ENCODE measurements at places on chromosomes 13 and 19. TPM values are rescaled to one million over a fixed set of nuclear protein-coding genes. Genes with fewer than 3 reads are reported as not detected.
A peak's percentile ranks its signal among the peaks of the same experiment; 100 is the strongest.

- peak; percentile 34 for DNase-seq
Measured at GRCh38 chr13:87274209-87274819, 396.9 kb upstream of the SLITRK5 start.

Gene C19orf33
- polyA plus RNA-seq, result 10.5 TPM

- no peak for DNase-seq
Measured at GRCh38 chr19:46571495-46571894, 29.6 kb upstream of the CALM3 start.

DNA sequence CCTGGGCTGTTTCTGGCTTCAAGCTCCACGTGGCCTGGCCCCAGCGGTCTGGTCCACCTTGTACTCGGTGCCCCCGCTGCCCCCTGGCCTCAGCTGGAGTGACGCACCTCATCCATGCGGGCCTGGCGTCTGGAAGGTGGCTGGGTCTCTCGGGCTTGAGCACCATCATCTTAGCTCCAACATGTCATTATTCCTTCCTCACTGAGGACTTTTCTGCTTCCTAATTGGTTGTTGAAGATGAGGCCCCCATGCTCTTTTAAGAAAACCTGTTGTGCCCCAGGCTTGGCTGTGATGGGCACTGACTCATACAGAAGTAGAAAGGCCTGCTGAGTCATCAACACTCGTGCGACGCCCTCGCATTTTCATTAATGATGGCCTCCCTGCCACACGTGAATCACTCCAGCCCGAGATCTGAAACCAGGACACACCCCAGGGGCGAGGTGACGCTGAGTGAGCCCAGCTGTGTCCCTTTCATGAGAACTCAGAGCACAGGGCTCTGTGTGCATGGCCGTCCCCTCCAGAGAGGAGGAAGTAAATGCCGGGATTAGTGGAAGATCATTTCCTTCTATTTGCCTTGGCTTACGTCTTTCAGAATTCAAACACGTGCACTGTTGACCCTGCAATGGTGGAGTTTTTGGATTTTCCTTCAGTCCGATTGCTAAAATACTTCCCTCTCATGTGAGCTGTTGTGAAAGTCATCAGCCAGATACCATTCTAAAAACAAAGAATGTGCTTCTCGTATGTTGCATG lies 14.0 kb upstream of the GJA3 start:
- DNase-seq, result no peak

GRCh38 chr19:29320086-29320485 lies 107.1 kb upstream of the UQCRFS1 start:
- no peak for DNase-seq

- no peak for DNase-seq
Measured at GRCh38 chr19:32828643-32829344, 40.8 kb downstream of the SLC7A9 start.

DNA sequence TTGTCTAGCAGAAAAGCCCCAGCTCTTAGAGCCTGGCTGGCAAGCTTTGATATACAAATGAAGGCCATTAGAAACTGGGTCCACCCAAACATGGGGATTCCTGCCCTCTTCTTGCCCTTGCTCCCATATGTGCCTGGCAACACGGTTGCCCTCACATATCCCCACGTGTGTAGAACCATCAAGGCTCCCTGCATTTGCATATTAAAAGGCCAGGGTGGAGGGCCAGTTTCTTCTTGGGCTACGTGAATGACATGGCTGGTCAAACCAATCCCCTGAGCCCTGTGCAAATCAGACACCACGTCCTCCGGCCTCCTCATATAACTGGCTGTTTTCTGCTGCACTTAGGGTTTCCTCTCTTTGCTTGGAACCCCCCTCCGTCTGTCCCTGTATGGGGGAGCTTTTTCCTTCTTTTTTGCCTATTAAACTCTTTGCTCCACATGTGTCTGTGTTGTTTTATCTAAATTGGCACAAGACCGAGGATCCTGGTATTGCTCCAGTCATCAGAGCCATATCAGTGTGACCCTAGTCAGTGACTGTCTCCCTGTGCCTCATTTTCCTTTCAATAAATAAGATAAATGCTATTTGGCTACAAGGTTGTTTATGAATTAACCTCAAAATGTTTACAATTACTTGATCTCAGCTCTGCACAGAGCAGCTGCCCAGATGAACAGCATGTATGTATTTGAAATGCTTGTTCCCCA lies 30.3 kb upstream of the CEACAM1 start:
- DNase-seq, result no peak

Gene NLRP4
- polyA plus RNA-seq, result not detected

DNA sequence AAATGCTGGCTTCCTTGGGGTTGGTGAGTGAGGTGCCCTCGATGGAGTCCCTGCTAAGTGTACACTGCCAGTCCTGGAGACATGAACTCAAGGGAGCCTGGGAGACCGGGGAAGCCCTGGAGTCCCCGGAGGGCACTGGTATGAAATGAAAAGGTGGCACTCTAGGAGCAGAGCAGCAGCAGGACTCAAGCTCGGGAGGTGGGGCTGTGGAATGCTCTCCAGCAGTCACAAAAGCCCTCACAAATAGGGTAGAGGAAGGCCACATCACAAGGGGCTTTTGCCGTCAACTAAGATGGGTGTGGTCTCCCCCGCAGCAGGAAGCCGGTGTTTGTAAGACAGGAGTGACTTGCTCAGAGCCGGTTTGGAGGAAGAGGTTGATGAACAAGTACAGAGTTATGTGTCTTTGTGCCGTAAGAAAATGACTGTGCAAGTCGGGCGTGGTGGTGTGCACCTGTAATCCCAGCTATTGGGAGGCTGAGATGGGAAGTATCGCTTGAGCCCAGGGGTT lies 19.3 kb downstream of the CCNE1 start:
- no peak for DNase-seq

- DNase-seq, result no peak
Measured at GRCh38 chr13:44347301-44347700, 26.3 kb upstream of the SERP2 start.

DNA sequence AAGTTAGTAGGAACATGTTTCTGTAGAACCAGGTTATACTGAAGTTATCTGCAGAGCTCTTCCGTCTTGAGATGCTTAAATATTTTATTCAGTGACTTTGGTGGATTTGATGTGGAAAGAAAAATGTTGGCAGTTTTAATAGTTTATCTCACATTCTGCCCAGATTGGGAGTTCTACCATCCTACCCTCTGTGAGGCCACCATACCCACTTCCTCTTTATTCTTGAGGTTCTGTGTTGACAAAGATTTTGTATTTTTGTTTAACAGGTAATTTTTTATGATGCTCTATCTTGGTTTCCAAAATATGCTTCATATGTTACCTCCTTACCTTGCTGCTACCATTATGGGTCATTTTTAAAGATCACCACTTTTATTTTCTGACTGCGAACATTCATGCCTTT lies 156.2 kb upstream of the ATXN8OS start:
- no peak for DNase-seq

All from right renal cortex interstitium (tissue), 3 donors.